Caco-2 (cell line): ENCODE measurements at places on chromosomes 7 and 10.

GRCh38 chr10:86523348-86523747 is 1.8 kb upstream of the WAPL start:
- no peak for DNase-seq

DNA sequence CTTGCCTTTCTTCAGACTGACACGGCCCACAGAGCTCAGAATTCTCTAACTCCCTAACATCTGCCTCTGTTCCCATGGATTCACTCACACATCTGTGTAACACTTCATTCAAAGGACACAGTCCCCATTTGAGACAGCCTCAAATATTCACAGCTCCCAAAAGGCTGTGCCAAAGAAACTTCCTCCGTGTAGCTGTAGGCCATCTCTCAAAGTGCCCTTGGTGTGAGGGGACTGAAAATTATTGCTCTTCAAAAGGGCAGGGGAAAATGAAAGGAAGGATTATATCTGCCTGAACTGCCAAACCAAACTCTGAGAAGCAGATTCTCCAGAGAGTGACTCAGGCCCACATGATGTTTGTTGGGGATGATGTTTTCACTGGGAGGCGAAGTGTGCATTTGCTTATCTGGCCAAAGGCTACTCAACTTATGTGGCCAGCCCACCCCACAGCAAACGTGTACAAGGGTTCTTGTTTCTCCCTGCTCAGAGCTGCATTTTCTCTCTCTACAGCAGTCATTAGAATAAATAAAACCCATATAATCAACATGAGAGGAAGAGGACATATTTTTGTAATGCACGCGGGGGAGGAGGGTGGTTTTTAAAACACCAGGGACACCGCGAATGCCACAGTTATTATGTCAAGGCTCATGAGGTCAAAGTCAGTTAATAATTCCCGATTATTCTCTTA is 302.4 kb upstream of the NFE2L3 start:
- no peak for DNase-seq

GRCh38 chr10:86262688-86263181 is 103.9 kb downstream of the GRID1 start:
- no peak for DNase-seq

GRCh38 chr7:155893176-155893575 is 80.9 kb upstream of the SHH start:
- DNase-seq: no peak

DNA sequence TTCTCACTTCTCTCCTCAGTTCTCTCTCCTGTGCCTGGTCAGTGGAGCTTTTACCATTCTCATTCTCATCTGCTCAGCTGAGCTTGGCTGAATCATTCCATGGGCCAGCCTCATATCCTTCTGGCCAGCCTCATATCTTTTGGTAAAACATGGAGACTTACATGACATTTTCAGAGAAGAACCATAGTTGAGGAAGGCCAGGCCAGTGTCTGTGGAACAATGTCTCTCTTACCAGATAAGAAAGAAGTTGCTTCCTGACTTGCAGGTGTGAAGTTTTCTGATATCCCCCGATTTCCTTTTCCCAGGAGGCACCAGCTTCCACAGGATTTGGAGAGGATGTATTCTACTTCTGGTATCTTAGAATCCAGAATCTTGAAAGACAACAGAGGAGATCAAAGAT is 24.7 kb downstream of the ST7 start:
- DNase-seq: no peak

DNA sequence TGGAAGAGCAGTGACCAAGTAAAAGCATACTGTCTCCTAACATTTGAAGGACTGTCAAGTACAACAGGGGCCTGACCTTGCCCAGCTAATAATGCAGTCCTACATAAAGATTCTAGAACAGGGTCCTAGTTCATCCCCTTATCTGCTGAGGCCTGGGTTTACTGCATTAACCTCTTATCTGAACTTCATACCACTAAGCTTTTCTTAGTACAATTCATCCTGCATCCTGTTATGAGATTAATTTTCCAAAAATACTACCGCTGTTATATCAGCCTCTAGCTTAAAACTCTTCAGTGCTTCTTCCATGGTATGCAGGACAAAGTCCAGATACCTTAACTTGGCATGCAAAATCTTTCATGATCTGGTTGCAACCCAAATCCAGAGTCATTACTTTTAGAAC is 72.5 kb downstream of the CHRM2 start:
- DNase-seq: no peak

- no peak for DNase-seq
These were observed 15.6 kb upstream of the ADO start for GRCh38 chr10:62788861-62789467.

- no peak for DNase-seq
These were observed 44.0 kb upstream of the PDLIM1 start for GRCh38 chr10:95334805-95335144.

DNA sequence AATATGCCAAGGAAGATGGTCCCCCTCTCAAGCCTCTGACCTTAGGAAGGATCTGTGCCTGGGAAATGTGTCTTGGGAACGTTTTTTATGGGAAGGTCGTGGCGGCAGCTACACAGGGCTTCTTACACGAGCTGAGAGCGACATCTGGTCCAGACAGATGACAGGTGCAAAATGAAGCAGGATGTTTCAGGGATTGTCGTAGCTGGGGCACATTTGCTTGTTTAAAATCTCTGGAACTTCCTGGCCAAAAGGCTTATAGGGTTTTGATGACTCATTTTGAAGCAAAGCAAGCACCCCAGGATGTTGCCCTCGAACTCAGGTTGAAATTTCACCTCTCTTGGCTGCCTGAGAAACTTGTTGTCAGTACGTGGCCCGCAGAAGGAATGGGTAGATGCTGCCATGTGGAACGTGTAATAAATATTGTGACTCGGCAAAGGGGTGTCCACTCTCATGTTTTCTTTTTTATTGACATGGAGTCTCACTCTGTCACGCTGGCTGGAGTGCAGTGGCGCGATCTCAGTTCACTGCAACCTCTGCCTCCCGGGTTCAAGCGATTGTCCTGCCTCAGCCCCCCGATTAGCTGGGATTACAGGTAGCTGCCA is 117.5 kb downstream of the CAMK1D start:
- DNase-seq: no peak
